NCI-H748 treated with DMSO at 0.1 percent for 48 hours (cell line): ENCODE measurements at places on chromosomes 6 and 20.

DNA sequence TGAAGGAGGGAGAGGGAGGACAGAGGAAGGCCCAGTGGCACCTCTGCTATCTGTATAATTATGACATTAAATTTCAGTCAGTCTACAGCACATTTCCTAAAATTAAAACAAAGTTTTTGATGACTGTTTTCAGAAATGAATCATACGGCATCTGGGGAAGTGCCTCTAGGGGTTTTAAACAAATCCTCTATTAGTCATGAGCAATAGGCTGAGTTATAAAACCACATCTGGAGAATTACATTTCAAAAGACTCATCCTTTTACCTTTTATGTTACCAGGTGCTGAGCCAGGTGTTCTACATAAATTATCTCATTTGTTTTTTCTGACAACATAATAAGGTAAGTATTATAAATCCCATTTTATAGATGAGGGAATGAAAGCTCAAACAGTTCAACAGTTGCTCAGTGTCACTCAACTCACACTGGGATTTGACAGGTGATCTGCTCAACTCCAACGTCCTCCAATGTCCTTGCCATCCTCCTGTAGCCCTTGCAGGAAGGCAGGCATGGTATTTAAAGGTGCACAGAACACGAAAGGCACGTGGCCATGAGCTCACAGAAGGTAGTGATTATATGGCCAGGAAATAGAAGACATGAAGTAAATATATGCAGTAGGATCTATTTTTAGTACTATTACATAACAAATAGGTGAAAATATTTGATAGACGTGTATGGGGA, 184.2 kb upstream of the MAN1A1 start:
- no peak for DNase-seq

- DNase-seq: peak; percentile 13
These were observed 903 bp downstream of the CNKSR3 start for GRCh38 chr6:154509421-154510143.

DNA sequence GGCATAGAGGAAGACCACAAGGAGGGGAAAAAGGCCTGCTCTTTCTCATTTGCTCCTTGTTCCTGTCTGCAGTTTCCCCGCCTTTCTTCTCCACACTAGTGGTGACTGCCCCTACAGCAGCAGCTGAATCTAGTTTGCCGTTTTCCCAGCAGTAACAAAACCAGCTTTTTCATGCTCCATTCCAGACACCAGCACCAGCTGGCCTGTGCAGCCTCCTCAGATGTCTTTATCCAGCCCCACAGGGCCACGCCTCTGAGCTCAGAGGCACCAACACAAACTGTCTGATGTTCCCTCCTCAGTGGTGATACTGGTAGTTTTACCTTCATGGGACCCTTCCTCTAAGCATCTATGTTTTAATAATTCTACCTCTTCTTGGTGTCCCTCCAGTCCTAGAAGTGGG, 70.4 kb upstream of the SLC24A3 start:
- no peak for DNase-seq

- DNase-seq: no peak
These were observed 93.7 kb downstream of the TIAM2 start for GRCh38 chr6:155088856-155089255.
